Kidney tubule cell (primary cell): ENCODE measurements at places on chromosomes 1 and 21.

GRCh38 chr1:218546314-218546713, 201.2 kb downstream of the TGFB2 start:
- peak; percentile 26 for DNase-seq

DNA sequence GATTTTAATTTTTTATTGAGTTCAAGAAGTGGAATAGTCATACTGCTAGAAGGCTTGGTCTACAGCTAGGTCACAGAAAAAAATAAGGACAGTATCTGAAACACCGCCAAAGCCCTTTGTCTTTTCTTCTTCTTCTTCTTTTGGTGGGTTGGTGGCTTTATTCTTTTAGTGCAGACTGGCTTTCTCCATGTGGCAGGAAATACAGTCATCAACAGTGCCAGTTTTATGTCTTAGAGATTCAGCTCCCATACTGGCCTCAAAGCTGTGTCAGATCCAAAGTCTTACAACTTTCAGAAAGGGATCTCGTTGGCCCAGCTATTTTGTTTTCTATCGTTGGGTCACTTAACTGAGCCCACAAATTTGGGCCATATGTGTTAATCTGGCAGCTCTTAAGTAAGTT, 58.2 kb downstream of the FNBP1L start:
- no peak for DNase-seq

- peak; percentile 89 for DNase-seq
Observed at GRCh38 chr1:153617663-153618062, 1.5 kb upstream of the S100A14 start.

- no peak for DNase-seq
Observed at GRCh38 chr21:31869750-31870149, 3.1 kb upstream of the HUNK start.

GRCh38 chr1:47776667-47777131, 220.5 kb downstream of the TRABD2B start:
- DNase-seq = no peak

DNA sequence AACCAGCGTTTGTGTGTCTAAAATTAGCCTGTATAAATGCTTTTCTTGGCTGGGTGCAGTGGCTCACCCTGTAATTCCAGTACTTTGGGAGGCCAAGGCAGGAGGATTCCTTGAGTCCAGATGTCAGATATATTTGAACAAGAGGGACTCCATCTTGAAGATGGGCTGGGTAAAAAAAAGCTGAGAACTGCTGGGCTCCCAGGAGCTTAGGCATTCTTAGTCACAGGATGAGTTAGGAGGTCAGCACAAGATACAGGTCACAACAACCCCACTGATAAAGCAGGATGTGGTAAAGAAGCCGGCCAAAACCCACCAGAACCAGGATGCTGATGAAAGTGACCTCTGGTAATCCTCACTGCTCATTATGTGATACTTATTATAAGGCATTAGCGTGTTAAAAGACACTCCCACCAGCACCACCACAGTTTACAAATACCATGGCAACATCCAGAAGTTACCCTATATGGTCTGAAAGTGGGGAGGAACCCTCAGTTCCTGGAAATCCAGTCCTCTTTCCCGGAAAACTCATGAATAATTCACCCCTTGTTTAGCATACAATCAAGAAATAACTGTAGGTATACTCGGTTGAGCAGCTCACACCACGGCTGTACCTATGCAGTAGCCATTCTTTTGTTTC, 36.2 kb upstream of the ZNF496 start:
- DNase-seq = peak; percentile 38
